ENCODE measurements at places on chromosomes 4 and X.

DNA sequence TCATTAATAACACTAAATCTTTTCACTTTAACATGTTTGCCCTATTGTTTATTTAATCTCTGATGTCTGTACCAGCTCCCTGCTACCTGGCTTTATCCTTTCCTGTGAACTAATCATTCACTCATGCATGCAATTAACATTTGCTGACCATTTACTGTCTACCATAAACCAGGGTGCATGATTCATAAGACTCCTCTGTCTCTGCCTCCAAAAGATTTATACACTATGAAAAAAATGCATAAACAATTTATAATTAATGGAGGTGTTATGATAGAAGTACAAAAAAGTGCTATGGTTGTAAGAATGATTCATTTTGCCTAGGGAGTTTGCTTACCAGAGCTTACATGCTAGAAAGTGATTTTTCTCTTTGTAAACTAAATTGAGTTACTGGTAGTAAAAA lies 24.5 kb upstream of the CPEB2 start:
- DNase-seq, result no peak

DNA sequence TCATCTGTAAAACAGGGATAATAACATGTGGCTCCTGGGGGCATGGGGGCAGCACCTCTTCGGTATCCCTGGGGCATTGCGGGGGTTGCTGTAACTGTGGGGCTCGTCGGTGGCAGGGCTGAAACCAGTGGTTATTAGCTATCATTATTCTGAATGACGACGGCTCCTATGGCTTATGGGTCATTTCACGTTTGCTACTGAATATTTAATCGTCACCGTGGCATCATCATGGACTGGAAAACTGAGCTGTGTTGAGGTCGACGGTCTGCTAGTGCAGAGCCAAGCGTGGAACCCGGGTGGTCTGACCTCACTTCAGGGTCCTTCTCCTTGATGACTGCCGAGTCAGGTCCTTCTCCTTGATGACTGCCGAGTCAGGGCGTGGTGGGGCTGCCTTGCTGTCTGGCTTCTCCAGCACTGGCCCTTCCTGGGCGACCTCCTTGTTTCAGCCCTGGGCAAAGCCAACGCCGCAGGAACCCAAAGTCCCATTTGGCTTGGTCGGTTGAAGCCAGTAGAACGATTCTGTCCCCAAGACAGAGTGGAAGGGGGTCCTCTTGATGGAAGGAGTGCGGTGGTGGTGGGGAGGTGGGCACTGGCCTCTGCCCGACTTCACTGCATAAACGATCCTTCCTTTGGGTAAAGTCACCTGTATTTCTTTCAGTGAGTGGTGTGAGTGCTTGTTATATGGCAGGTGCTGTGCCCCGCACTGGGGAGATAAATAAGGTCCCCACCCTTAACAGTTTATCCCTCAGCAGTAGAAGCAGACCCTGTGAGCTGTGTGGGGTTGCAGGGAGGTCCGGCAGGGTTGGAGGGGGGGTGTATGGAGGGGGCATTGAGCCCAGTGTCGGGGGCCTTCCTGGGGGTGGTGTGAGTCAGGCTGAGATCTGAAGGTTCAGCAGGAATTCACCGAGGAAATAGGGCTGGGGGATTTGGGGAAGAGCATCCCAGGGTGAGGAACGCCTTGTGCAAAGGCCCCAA lies 40.8 kb downstream of the PSAPL1 start:
- DNase-seq, result no peak

DNA sequence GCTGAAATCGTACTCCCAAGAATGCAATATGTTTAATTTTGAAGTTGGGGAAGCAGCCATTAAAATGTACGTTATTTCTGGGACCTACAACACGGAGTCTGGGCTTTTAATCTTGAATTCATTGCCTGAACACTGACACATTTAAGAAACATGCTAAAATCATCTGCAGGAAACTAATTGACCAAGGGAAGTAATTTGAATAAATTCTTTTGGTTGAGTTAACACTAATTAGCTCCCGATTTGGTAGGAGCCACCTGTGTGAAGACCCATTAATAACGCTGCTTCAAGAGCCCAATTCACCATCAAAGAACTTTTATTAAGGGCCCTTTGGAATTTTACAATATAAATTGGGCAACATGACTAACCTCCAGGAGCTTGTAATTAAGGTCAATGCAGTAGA lies 309.2 kb downstream of the RAB28 start:
- DNase-seq, result no peak

- DNase-seq, result no peak
Measured at GRCh38 chrX:134572816-134573682, 85.2 kb downstream of the PLAC1 start.

DNA sequence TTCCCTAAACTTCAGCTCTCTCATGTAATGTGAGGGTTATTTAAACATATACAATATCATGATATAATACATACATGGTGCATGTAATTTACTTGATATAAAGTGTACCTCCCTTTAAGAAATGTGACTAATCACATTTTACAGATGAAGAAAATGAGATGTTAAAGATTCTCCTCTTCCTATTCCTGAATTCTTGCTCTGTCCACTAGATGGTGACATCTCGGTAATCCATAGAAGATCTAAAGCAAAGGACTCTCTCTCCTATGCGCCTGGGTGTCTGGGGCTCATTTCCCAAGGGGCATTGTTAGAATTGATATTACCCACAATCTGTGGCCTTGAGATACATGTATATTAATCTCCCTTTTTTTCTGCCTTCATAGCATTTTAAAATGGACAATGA lies 804.9 kb downstream of the RAB28 start:
- DNase-seq, result no peak

DNA sequence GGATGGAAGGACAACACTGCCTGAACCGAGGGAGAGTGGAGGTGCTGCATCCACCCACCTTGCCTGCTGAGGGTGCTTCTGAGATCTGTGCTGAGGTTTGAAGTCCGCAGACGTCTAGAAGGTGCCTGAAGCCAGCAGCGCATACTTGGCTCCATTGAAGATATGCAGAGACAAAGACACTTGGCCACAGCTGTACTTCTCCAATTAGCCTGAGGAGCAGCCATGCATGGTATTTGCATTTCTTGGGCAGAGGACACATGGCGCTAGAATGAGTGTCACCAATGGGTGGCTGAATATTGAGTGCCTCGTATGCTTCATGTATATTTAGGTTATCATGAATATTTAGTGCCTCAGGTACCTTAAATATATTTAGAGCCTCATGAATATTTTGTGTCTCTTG lies 128.7 kb upstream of the ATP6AP2 start:
- DNase-seq, result no peak

GRCh38 chrX:96837808-96838207 lies 45.9 kb upstream of the RPA4 start:
- DNase-seq, result no peak

DNA sequence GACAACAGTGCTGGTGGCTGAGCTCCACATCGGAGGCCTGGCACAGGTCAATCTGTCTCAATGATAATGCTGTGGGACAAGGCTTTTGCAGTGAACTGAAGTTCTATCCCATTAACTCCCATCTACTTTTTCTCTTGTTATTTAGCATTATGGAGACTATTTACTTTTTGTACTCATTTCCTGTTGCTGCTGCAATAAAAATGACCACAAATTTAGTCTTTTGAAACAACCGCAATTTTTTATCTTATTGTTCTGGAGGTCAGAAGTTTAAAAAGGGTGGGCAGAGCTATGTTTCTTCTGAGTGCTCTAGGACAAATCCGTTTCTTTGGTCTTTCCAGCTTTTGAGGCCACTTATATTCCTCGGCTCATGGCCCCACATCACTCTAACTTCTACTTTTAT lies 111.0 kb upstream of the PITX2 start:
- DNase-seq, result no peak

DNA sequence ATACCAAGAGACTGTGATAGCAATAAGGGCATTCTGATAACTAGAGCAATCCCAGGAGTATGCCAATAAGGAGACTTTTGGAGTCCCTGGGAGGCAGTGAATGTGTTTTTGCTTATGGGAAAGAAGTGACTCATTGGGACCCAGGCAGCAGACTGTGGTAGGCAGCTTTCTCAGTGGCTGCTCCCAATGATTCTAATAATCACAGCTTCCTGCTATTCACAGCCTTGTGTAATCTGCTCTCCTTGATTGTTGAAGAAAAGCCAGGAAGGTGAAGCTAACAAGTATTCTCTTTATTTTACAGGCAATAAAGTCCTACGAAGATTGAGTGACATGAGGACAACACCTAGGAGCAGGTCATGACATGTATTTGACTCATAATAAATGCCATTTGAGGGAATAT lies 70.3 kb upstream of the DDX60 start:
- DNase-seq, result no peak

DNA sequence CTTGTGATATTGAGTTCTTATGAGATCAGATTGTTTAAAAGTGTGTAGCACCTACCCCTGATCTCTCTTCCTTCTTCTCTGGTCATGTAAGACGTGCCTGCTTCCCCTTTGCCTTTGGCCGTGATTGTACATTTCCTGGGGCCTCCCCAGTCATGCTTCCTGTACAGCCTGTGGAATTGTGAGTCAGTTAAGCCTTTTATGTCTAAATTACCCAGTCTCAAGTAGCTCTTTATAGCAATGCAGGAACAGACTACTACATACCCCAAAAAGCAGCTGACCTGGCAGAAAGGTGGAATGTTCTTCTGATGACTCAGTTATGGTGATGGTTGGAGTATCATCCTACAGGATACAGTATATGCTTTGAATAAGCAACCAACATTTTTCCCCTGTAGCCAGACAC lies 11.4 kb upstream of the MCUB start:
- DNase-seq, result no peak

DNA sequence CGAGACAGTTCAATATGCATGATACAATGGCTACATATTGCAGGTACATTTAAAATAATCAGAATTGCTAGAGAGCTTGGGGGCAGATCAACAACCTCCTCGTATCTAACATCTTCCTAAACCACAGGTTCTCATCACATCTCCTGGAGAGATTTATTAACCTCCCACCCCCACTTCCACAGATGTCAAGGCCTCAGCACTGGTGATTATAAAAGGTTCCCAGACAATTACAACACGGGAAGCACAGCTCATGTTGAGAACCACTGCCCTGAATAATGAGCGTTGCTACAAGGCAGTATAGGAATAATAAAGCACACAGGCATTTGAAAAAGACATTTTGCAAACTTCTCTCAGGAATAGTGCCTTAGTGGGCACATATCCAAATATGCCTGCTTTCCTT lies 42.8 kb downstream of the ELOVL6 start:
- DNase-seq, result no peak

DNA sequence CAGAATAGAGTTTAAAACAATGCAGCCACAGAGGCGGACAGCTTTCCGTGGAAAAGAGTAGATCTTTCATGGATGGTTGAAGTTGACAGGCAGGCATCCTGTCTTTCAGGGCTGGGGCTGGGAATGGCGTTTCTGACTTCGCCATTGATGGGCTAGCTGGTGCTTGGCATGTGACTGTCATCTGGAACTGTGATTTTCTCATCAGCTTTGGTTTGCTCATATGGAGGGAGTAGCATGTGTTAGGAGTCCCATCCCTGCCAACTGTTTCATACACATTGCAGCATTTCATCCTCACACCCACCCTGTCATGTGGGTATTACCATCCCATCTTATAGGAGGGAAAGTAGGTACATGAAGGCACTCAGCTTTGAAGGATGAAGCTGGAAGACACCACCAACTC lies 49.2 kb upstream of the STX18 start:
- DNase-seq, result no peak

DNA sequence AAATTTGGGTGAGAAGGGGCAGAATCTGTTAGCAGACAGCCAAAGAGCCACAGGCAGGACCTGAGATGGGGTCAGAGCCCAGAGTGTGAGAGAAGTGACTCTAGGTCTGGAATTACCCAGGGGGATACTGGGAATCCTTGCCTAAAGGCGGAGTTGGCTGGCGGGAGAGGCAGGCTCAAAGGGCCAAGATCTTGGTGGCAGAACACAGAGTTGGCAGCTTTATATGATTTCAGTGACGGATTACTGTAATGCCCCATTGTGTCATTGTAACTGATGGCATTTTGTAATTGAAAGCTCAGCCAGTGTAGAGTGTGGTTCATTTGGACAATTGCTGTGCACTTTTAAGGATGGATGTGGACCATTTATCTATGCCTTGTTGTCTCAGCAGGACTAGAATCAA lies 77.3 kb downstream of the SMIM20 start:
- no peak for DNase-seq

GRCh38 chr4:74438661-74439060 lies 6.3 kb upstream of the AREG start:
- DNase-seq, result no peak

- DNase-seq, result no peak
Measured at GRCh38 chr4:112818594-112818965, 181.6 kb downstream of the LARP7 start.

DNA sequence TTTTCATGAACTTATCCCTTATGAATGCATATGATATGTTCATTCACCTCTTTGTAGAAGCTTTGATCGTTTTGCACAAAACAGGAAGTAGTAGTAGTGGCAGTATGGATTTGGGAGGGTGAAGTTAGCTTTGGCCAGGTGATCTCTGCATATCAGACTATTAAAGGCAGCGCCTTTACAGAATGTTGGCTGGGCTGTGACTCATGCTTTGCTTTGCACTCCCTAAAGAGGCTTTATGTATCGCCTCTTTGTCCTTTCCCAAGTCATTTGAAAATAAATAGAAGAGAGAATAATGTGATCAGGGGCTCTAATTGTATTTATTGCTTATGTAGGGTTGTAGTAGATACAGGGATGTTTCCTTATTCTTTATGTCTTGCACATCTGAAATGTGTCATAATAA lies 50.4 kb downstream of the SHROOM3 start:
- no peak for DNase-seq

GRCh38 chr4:100841911-100842310 lies 324.1 kb upstream of the EMCN start:
- no peak for DNase-seq

DNA sequence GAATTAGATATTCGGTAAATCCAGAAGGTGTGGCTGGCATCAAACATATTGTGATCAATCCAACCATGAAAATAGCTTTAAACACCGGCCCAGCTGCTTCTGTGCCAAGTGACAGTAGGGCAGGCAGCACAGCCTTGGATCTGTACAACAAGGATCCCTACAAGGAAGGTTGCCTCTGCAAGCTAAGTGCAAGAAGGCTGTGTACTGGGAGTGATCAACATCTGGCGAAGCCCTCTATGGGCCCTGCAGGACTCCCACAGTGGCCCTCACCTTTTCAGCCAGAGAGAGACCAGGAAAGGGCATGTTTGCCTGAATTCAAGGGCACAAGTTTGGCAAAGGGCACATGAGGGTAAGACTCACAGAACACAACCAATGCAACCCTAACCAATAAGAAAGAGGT lies 9.6 kb downstream of the IRS4 start:
- no peak for DNase-seq

DNA sequence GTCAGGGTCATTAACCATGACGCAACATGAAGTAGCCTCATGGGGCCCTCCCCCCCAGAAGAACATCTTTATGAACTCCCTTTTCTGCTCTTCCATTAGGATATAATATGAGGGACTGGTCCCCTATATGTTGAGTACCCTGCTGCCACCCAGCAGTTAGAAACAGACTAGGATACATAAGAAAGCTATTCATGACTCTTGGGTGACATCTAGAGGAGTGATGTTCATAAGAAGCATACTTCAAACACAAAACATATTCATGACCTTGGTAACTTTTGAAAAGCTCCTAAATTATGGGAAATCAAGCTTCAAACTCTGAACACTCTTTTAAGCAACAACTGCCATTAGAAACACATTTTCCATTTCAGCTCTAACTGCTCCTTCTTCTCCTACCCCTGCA lies 155.2 kb upstream of the SPIN4 start:
- DNase-seq, result no peak
